CD4-positive, alpha-beta T cell treated with Interleukin-10 for 1 hour (primary cell): ENCODE measurements at places on chromosomes 3 and 15.

GRCh38 chr15:79058260-79058850 lies 32.2 kb downstream of the RASGRF1 start:
- no peak for DNase-seq

- DNase-seq: no peak
Observed at GRCh38 chr3:16883057-16883722, 1.6 kb upstream of the PLCL2 start.

DNA sequence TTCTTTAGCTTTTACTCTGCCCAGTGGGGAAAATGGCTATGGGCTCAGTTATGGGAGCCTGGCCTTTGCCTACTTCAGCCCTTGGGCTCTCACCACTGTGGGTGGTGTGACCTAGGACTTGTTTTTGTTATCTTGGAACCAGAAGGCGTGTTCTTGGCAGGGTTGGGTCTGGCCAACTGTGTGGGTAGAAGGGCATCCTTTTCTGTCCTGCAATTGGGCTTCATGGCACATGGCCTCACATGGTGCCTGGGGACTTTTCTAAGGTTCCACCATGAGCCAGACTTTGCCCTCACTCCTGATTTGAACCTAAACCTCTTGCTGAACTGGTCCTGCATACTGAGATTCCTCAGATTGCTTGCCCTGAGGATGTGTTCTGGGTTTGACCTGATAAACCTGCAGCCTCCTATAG lies 1.7 kb downstream of the GLYCTK start:
- DNase-seq: no peak

GRCh38 chr3:80586338-80586737 lies 818.5 kb upstream of the ROBO1 start:
- DNase-seq: no peak

GRCh38 chr3:81485444-81485865 lies 276.0 kb downstream of the GBE1 start:
- no peak for DNase-seq

DNA sequence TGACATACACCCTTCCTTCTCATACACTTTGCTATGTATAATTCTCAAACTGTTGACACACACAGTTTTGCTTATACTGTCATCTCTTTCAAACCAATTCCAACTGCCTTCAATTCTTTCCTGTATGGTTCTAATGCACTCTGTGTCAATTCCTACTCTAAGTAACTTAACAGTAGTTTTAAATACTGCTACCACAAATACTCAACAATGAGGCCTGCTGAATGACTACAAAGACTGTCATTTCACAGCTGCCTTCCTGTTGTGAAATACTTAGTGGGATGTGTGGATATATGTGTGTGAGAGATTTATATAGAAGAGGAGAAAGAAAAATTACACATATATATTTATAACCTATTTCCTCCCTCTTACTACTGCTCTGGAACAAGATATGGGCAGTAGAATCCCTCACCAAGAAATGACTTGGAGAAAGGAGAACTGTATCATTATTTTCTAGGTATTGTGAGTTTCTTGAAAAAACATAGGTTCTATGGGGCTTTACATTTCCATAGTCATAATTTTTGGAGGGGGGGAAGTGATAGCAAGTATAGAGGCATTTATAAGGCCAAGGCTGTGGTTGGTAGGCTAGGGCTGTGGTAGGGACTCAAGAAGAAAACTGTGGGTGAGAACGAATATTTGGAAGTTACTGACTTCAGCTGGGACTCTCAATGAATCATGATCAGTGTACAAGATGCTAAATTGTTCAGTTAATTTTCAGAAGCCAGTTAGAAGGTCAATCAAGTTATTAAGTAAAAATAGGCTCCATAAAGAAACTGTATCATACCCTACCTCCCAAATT lies 88.7 kb downstream of the ANKRD28 start:
- no peak for DNase-seq

DNA sequence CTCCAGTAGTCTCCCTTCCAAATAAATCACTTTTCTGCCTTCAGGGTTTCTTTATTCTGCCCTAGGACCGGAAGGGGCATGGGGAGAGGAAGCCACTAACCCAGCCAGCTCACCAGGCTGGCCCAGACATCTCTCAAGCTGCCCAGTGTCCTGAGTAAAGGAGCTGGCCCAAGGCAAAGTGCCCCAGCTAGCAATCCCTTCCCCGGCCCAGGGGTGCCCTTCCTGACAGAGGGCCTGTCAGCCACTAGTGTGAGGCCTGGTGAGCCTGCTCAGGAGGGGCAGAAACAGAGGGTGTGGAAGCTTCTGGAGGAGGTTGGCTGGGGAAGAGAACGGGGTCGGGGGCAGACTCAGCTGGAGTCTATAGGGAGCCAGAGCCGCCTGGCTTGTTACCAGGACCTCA lies 22.2 kb downstream of the SHF start:
- DNase-seq: no peak

GRCh38 chr15:91890614-91891013 lies 37.1 kb downstream of the SLCO3A1 start:
- DNase-seq: no peak

- no peak for DNase-seq
Observed at GRCh38 chr3:87367736-87368135, 91.4 kb upstream of the POU1F1 start.

DNA sequence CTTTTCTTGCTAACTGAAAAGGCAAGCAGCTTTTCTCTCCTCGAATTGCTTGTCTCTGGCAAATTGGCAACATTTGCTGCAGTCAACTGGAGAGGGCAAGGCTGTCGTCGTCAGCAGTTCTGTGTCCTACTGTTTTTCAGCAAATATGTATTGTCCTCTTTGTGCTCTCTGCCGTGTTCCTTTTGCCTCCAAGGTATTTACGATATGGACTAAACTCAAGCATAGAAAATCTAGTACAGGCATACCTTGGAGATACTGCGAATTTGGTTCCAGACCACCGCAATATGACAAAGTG lies 558 bp upstream of the SLC30A4 start:
- no peak for DNase-seq

- DNase-seq: peak; percentile 60
Observed at GRCh38 chr3:107421170-107421792, 44.0 kb downstream of the CCDC54 start.

- DNase-seq: no peak
Observed at GRCh38 chr15:31024979-31025378, 33.6 kb upstream of the MTMR10 start.

DNA sequence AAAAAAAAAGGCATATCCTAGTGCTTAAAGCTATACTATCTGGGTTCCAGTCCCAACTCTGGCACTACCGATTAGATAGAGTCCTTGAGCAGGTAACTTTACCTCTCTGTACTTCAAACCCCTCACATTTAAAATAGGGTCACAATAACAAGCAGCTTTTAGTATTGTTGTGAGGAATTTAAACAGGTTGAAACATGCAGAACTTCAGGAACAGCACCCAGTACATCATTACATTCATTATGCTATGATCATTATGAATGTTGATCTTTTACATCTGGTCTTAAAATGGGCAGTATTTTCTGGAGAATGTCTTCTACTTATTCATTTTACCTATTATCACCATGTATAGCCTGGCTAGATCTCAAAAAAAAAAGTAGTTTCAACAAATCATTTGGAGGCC lies 176.1 kb upstream of the CCDC54 start:
- DNase-seq: no peak

GRCh38 chr3:188212308-188212969 lies 58.5 kb downstream of the LPP start:
- no peak for DNase-seq

DNA sequence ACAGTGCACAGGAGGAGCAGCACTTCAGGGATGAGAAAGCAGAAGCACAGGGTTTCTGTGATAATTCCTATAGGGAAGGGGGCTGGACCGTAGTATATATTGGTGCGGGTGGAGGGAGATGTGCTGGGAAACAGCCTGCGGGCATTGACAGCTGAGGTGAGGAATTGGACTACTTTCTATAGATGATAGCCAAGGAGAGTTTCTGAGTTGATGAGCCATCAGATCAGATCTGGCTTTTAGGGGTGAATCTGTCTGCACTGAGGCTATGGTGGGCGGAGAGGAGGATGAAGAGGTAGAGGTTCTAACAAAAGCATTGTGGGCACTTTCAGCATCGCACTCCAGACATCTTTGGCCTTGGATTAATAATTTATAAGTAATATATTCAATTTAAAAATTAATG lies 33.1 kb downstream of the SELENOT start:
- DNase-seq: no peak

DNA sequence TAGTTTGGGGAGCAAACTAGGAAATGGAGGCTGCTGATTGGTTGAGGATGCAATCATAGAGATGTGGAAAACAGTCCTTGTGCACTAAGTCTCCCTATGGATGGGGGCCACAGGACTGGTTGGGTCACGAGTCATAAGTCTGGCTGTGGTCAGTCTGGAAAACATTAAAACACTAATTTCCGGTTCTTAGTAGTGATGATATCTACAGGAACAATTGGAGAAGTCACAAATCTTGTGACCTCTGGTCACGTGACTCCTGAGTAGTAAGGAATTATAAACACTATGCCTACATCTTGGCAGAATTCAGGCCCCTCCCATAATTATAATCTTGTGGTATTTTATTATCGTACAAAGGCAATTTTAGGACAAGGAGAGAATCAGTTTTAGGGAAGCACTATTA lies 317.3 kb upstream of the ARPP21 start:
- no peak for DNase-seq

GRCh38 chr3:189355481-189356201 lies 183.9 kb downstream of the TPRG1 start:
- DNase-seq: peak; percentile 67

GRCh38 chr3:46372492-46373359 lies 2.0 kb downstream of the CCR5 start:
- peak; percentile 61 for DNase-seq

DNA sequence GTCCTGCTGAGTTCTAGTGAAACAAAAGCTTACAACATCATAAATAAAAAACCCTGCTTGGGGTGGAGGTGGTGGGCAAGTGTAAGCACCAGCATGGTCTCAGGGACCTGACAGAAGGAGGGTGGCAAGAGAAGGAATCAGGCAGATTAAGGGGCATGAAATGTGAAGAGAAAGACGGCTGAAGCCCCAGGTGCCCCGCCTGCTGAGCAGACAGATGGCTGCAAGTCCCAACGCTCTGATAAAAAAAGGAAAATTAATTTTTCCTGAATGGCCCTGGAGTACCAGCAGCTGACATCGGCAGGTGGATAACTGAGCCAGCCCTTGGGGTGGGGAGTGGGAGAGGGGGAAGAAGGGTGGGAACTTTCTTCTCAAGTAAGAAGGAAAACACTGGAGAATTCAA lies 137.9 kb downstream of the XXYLT1 start:
- DNase-seq: no peak

- no peak for DNase-seq
Observed at GRCh38 chr3:46416811-46417510, 9.9 kb downstream of the CCRL2 start.

- no peak for DNase-seq
Observed at GRCh38 chr3:60001369-60001768, 951.5 kb upstream of the CFAP20DC start.

DNA sequence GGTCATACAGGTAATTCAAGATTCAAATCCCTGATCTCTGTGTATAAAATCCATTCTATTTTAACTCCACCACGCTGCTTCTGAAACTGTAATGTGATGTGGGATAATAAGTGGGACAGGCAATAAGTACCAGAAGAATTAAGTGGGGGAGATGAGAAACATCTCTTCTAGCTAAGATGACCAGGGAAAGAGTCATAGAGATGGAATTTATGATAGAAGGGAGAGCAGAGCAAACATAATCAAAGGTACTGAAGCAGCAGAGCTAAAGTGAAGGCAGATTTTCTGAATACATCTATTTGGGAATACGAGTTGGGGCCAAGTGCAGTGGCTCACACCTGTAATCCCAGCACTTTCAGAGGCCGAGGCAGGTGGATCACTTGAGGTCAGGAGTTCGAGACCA lies 4.9 kb downstream of the MRPL47 start:
- DNase-seq: no peak

- no peak for DNase-seq
Observed at GRCh38 chr15:61057376-61057775, 171.7 kb downstream of the RORA start.

GRCh38 chr3:151016478-151016795 lies 43.9 kb upstream of the CLRN1 start:
- DNase-seq: no peak

GRCh38 chr15:59329570-59330350 lies 42.9 kb downstream of the MYO1E start:
- no peak for DNase-seq

DNA sequence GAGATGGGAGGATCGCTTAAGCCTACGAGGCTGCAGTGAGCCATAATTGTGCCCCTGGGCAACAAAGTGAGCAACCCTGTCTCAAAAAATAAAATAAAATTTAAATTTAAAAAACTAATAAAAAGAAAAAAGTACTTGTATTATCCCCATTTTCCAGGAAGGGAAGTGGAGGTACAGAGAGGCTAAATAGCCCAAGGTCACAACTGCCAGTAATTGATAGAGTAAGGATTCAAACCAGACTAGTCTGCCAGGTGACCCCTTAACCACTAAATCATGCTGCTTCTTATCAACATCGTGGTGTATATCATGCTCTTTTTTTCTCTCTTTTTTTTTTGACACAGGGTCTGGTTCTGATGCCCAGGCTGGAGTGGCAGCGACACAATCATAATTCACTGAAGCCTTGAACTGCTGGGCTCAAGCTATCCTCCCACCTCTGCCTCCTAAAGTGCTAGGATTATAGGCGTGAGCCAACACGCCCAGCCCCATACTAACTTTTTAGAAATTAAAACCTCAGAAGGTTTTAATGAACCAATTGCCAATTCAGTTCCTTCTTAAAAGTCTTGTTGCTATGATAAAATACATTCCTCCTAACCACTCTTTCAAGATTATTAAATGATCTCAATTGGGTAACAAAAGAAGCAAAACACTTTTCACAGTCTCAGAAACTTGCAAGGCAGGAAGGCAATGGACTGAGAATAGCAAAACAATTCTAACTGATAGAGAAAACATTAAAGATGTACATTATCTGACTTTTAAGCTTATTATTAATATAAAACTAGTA lies 30.5 kb downstream of the HERC1 start:
- no peak for DNase-seq

DNA sequence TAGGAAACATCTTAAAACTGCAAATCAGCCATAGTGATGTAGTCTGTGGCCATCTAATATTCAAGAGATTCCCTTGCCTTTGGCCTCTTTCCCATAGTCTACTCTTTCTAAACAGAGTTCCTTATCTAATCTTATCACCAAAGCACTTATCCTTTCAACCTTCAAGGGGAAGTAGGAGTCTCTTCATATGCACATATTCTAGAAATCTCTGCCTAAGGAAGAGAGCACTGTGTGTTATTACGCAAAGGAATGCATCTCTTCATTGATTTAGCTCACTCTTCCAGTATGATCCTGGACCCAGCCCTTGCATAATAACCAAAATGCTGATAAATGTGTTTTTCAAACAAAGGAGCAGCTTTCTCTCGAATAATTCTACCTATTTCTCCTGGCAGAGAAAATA lies 253.7 kb upstream of the TPRG1 start:
- DNase-seq: no peak

GRCh38 chr3:25335356-25335755 lies 92.7 kb upstream of the RARB start:
- DNase-seq: no peak

DNA sequence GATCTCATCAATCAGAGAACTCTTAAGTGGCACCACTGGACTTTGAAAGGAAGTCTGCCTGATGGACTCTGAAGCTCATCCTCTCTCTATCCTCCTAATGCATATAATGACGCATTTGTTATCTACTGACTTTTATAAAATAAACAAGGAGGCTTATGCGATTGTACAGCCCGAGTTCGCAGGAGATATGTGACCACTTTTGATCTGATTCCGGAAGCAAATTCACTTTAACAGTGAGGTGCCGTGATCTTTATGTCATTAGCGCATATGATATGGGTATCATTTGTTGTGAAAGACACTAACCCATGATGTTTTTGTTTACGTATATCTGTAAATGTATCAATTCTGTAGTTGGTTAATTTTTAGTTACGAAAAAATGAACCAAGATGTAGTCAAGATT lies 427 bp upstream of the RNF111 start:
- DNase-seq: no peak

- peak; percentile 17 for DNase-seq
Observed at GRCh38 chr15:41417418-41418195, 712 bp downstream of the RTF1 start.
